ENCODE measurements at places on chromosomes 6 and 20.

- no peak for DNase-seq
These were observed 38.1 kb downstream of the CDS2 start for GRCh38 chr20:5164645-5165625.

DNA sequence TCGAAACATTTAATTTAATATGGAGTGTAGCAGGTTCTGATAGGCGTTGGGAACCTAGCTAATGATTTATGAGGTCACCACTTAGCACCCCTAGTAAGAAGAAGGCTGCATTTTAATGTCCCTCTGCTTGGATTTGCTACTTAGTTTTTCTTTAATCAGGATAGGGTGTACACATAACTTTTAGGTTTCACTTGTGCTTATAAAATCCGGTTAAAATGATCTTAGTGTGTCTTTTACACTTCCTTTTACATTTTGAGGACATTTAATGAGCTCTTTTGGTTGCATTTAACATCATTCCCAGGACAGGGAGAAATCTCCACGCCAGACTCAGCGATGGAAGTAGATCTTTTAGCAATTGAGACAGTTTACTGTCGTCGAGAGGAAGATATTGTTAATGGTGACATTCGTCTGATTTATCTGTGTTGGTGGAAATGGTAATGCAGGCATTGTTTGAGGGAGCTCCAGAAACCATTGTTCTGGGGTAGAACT, 5.6 kb downstream of the TFAP2A start:
- DNase-seq, result no peak

- DNase-seq, result no peak
These were observed 160.0 kb downstream of the TBXT start for GRCh38 chr6:166007349-166008263.

DNA sequence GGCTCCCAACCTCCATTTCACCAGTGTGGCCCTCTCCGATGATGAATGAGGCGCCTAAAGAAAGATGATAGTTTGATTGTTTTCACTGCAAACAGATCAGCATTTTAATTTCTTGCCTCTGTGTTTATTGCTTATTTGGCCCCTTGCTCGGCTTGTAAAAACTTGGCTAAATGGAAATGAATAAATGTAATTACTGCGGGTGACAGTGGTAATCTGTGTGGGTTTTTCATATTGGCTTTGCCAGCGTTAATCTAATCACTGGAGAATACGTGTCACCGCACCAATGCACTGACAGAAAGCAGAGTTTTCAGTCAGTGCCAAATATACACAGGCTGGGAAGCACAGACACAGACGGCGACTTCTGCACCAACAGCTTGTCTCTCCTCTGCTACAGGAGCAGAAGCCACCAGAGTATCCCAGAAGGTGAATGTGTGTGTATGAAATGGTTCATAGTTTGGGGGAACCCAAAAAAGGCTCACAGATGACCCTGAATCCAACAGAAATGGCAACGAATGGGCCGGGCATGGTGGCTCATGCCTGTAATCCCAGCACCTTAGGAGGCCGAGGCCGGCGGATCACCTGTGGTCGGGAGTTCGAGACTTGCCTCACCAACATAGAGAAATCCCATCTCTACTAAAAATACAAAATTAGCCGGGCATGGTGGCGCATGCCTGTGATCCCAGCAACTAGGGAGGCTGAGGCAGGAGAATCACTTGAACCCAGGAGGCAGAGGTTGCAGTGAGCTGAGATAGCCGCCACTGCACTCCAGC, 534.0 kb downstream of the PKHD1 start:
- no peak for DNase-seq

- no peak for DNase-seq
These were observed 932.7 kb downstream of the TFAP2A start for GRCh38 chr6:9482030-9482738.

- peak; percentile 72 for DNase-seq
These were observed 108.3 kb downstream of the CARMIL1 start for GRCh38 chr6:25387483-25387882.

Measured in NAMALWA (cell line).